Sigmoid colon (tissue), 7 donors: ENCODE measurements at places on chromosomes 6 and 20.

- H3K27me3 ChIP-seq, result no peaks in the 10 kb centered on the region
- H3K36me3 ChIP-seq, result no peaks in the 10 kb centered on the region
- no peak overlapping the region for H3K27ac ChIP-seq
- no peak for DNase-seq
Measured at GRCh38 chr6:110781522-110782214, 33.6 kb downstream of the CDK19 start.

- H3K27me3 ChIP-seq, result no peaks in the 10 kb centered on the region
- DNase-seq, result no peak
- H3K4me1 ChIP-seq, result no peaks in the 10 kb centered on the region
- no peak overlapping the region for H3K4me3 ChIP-seq
Measured at GRCh38 chr6:69647726-69648125, 149.1 kb downstream of the LMBRD1 start.

DNA sequence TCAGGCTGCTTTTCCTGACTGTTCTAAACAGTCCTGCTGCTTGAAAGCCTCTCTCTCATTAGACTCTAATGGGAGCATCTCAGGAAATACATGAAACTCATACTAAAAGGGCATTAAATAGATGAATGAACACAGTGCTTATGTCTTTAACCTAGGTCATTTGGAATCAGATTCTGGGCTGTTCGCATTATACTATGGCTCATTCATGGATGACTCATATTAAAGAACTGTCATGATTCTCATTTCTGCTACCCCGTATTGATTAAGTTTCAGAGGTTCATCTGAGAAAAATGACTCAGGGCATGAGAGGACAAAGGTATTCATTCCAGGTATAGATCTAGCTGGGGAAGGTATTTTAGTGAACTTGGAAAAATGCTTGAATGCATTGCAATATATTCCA lies 335.5 kb downstream of the GJA1 start:
- H3K4me3 ChIP-seq, result no peak overlapping the region
- H3K27ac ChIP-seq, result no peak overlapping the region
- no peak for DNase-seq
- H3K4me1 ChIP-seq, result peaks cover 4% of the 10 kb centered on the region

DNA sequence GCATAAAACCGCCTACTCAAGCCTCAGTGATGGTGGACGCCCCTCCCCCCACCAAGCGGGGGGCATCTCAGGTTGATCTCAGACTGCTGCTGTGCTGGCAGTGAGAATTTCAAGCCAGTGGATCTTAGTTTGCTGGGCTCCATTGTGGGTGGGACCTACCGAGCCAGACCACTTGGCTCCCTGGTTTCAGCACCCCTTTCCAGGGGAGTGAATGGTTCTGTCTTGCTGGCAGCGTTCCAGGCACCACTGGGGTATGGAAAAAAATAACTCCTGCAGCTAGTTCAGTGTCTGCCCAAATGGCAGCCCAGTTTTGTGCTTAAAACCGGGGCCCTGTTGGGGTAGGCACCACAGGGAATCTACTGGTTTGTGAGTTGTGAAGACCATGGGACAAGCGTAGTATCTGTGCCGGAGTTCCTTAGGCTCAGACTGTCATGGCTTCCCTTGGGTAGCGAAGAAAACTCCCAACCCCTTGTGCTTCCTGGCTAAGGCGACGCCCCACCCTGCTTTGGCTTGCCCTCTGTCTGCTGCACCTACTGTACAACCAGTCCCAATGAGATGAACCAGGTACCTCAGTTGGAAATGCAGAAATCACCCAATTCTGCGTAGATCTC lies 1334.5 kb upstream of the ADGRB3 start:
- no peaks in the 10 kb centered on the region for H3K36me3 ChIP-seq
- DNase-seq, result no peak
- H3K27ac ChIP-seq, result no peak overlapping the region
- H3K4me3 ChIP-seq, result no peak overlapping the region

DNA sequence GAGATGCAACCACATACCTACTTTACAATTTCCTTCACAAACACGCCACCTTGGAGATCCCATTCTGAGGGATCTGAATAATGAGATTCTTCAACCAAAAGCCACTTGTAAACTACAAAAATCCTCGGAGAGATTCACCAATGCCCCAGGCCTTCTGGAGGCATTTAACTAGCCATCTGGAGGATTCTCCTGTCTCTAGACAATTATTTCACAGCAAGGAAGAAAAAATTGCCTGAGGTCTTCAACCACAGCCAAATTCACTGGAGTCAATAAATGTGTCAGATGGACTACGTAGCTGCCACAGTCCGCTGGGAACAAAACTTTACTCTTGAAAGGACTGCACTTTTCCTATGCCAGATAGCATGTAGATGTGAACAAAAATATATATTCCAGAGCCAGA lies 19.0 kb upstream of the DCDC2 start:
- H3K27ac ChIP-seq, result no peak overlapping the region
- no peak overlapping the region for H3K4me3 ChIP-seq
- H3K36me3 ChIP-seq, result no peaks in the 10 kb centered on the region
- no peaks in the 10 kb centered on the region for H3K4me1 ChIP-seq
- no peaks in the 10 kb centered on the region for H3K27me3 ChIP-seq

DNA sequence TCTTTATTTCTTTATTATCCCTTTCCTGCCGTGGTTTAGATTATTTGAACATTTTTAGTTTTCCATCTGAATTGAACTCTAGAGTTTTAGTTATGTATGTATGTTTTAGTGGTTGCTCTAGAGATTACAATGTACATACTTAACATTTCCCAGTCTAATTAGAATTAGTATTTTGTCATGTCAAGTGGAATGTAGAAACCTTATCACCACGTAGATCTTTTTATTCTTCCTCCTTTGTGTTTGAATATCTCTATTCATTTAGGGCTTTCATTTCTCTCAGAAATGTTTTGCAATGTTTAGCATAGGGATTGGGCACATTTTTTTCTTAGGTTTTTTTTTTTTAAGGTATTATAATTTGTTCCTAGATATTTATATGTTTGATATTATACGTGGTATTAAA lies 73.1 kb upstream of the EZR start:
- H3K36me3 ChIP-seq, result no peaks in the 10 kb centered on the region
- H3K4me3 ChIP-seq, result no peak overlapping the region
- no peaks in the 10 kb centered on the region for H3K27me3 ChIP-seq
- no peak overlapping the region for H3K27ac ChIP-seq

DNA sequence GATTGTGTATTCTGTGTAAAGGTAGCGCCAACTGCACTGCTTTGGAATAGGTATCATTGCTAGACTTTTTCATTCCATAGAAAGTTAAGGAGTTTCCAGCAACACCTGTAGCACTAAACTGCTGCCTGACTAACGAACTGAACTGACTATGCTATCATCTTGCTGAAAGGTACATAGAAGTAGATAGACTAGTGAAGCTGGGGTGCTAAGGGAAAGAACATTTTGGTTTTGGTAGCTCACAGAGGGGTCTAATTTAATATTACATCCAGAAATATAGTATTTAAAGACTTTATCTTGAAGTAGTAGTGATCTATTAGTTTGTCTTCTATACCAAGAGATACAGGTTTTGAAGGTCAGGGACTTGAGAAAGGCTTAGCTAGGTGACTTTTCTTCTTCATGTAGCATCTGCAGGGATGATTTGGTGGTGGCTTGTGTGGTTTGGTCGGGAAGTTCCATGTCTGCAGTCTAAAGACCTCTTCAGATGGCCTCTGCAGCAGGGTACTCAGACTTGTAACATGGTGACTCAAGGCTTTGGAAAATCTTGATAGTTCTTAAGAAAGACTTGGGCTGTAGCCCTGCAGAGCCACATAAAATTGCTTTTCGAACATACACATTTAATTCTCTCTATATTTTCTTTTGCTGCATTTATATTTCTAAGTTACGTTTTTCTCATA lies 10.2 kb downstream of the SENP6 start:
- no peak overlapping the region for H3K4me3 ChIP-seq
- DNase-seq, result no peak
- no peaks in the 10 kb centered on the region for H3K27me3 ChIP-seq
- H3K27ac ChIP-seq, result peak overlapping the region; percentile 63
- H3K4me1 ChIP-seq, result peaks cover 74% of the 10 kb centered on the region
- H3K36me3 ChIP-seq, result no peaks in the 10 kb centered on the region

- no peak overlapping the region for H3K4me3 ChIP-seq
- H3K4me1 ChIP-seq, result no peaks in the 10 kb centered on the region
- no peak for DNase-seq
- no peak overlapping the region for H3K27ac ChIP-seq
- H3K27me3 ChIP-seq, result no peaks in the 10 kb centered on the region
Measured at GRCh38 chr6:24883618-24884017, 52.1 kb downstream of the RIPOR2 start.

DNA sequence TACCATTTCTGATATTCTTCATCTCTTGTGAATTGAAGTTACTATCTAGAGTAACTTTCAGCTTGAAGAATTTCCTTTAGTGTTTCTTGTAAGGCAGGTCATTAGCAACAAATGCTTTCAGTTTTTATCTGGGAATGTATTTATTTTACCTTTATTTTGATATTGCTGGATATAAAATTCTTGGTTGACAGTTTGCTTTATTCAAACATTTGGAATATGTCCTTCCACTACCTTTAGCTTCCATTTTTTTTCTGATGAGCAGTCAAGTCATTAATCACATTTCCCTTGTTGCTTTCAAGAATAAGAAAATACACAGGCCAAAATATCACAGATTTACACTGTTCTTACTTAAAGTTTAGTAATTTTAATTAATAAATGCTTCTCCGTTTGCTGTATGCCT lies 5.7 kb upstream of the NELFCD start:
- no peak overlapping the region for H3K27ac ChIP-seq
- no peak for DNase-seq
- no peaks in the 10 kb centered on the region for H3K27me3 ChIP-seq
- H3K36me3 ChIP-seq, result no peaks in the 10 kb centered on the region
- no peak overlapping the region for H3K4me3 ChIP-seq
- no peaks in the 10 kb centered on the region for H3K4me1 ChIP-seq

DNA sequence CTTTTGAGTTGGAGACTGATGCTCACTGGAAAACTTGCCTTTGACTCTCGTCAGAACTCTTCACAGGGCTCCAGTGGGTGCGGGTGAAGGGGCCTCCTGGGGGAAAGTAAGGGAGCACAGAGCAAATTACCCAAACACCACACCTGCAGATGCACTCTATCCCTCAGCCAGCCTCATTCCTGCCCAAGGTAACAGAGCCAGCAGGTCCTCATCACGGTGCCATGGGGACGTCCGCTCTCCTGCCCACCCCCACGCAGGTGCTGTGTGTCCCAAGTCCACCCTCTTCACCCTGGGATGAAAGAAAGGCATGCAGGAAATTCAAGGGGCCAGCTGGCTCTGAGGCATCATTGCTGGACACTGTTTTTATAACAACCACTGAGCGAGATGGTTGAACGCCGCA lies 269.0 kb downstream of the SMOC2 start:
- H3K4me3 ChIP-seq, result no peak overlapping the region
- no peak overlapping the region for H3K27ac ChIP-seq
- no peak for DNase-seq
- H3K4me1 ChIP-seq, result no peaks in the 10 kb centered on the region

- H3K4me1 ChIP-seq, result peaks cover 3% of the 10 kb centered on the region
- DNase-seq, result no peak
- no peaks in the 10 kb centered on the region for H3K36me3 ChIP-seq
- H3K27me3 ChIP-seq, result no peaks in the 10 kb centered on the region
- H3K4me3 ChIP-seq, result no peak overlapping the region
- no peak overlapping the region for H3K27ac ChIP-seq
Measured at GRCh38 chr20:12053353-12053752, 135.7 kb downstream of the BTBD3 start.

DNA sequence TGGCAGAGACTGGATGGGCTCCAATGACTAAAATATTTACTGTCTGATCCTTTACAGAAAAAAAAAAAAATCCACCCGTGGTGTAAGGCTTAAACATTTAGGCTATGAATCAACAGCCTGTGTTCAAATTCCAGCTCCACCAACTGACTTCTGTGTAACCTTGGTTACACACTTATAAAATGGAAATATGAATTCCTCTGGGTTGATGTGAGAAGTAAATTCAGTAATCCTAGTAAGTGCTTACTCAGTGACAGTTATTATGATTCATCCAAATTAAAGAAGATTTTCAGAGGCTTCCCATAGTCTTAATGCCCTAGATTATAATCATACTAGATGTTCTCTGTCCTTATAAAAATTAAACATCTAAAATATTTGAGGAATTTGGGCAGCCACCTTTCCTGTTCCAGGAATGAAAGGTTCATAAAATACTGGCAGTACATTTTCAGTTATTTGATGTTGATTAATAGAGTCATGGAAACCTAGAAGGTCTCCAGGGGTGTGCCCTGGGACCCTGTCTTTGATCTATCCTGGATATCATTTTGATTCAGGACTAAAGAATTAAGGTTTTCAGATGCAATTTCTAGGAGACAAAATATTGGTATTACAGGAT lies 180.3 kb upstream of the ZNF217 start:
- H3K4me1 ChIP-seq, result peaks cover 17% of the 10 kb centered on the region
- no peaks in the 10 kb centered on the region for H3K27me3 ChIP-seq
- H3K36me3 ChIP-seq, result no peaks in the 10 kb centered on the region
- DNase-seq, result no peak

DNA sequence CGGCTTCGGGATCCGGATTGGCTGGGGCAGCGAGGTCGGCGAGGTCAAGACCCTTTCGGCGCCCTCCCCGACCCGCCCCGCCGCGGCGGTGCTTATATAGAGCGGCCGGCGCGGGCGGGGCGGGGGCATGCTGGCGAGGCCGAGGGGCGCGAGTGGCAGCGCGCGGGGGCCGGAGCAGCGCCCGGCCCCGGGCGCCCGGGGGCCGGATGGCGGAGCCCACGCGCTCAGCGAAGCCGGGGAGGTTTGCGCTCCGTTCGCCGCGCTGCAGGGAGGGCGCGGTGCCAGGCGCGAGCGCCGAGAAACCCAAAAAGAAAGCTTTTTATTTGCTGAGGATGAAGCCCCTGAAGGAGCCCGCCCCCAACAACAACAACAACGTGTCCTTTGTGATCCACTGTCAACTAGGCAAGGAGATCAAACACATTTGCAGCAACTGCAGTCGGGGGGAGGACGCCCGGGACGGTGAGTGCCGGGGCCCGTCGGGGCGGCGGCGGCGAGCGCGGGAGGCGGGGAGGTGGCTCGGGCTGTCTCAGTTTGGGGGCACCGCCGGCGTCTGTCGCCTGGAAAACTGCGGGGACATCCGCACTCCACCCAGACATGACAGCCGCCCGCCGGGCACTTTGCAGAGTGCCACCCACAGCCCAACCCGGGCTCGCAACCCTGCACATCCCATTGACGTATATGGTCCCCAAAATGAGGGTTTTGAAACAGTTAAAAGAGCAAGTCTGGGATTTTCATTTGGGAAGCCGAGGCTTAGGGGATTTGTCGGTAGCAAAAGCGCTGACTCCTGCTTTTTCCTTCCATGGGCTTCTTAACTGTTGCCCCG lies 297.3 kb downstream of the PHACTR1 start:
- H3K36me3 ChIP-seq, result no peaks in the 10 kb centered on the region
- peaks cover 20% of the 10 kb centered on the region for H3K4me1 ChIP-seq
- H3K4me3 ChIP-seq, result peak overlapping the region; percentile 50
- H3K27me3 ChIP-seq, result no peaks in the 10 kb centered on the region

GRCh38 chr6:159169557-159170332 lies 545 bp downstream of the FNDC1 start:
- no peaks in the 10 kb centered on the region for H3K27me3 ChIP-seq
- H3K4me3 ChIP-seq, result peak overlapping the region; percentile 37
- no peaks in the 10 kb centered on the region for H3K36me3 ChIP-seq
